ENCODE measurements at places on chromosomes 4 and X. TPM values are rescaled to one million over a fixed set of nuclear protein-coding genes. Genes with fewer than 3 reads are reported as not detected.

SYTL5 gene
- not detected for total RNA-seq

AMOT gene
- total RNA-seq: 2.7 TPM

ATXN3L gene
- not detected for total RNA-seq

CT47B1 gene
- not detected for total RNA-seq

PHKA1 gene
- 0.80 TPM for total RNA-seq

HTRA3 gene
- not detected for total RNA-seq

FABP2 gene
- 0.47 TPM for total RNA-seq

DNA sequence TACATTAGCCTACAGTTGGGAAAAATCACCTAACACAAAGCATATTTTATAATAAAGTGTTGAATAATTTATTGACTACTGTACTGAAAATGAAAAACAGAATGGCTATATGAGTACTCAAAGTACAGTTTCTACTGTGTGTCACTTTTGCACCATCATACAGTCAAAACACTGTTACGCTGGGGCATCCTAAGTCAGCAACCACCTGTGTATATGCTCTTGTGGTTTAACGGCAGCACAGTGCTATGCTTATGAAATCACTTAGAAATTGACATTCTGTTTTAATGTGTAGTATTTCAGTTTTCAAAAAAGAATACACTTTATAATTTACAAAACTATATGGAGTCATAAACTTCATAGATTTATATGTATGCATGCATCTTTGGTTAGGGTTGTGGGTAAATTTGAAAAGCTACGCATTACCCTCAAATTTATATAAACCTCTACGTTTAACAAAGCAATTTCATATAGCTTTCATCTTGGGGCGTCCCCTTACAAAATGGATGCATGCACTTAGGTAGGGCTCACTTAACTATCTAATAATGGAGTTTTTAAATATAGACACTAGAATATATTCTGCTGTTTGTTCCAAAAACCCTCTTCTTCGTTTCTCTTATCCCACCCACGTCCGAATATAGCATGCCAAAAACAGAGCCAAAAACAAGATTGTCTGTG, 690 bp upstream of the NEIL3 start:
- H3K27me3 ChIP-seq: no peaks in the 10 kb centered on the region
- H3K4me3 ChIP-seq: peak overlapping the region; percentile 89
- H3K36me3 ChIP-seq: no peaks in the 10 kb centered on the region
- H3K4me1 ChIP-seq: peaks cover 1% of the 10 kb centered on the region
- H3K27ac ChIP-seq: peak overlapping the region; percentile 86
- no peak for DNase-seq

GRCh38 chrX:14026121-14026520, 3.6 kb downstream of the GEMIN8 start:
- no peaks in the 10 kb centered on the region for H3K27me3 ChIP-seq
- H3K4me3 ChIP-seq: no peak overlapping the region
- no peaks in the 10 kb centered on the region for H3K36me3 ChIP-seq
- no peak for DNase-seq
- peaks cover 21% of the 10 kb centered on the region for H3K4me1 ChIP-seq
- no peak overlapping the region for H3K27ac ChIP-seq

- DNase-seq: no peak
- no peaks in the 10 kb centered on the region for H3K36me3 ChIP-seq
Measured at GRCh38 chr4:1567519-1567807, 116.7 kb downstream of the FAM53A start.

- H3K27me3 ChIP-seq: no peaks in the 10 kb centered on the region
- no peak for DNase-seq
- H3K27ac ChIP-seq: no peak overlapping the region
- peaks cover 22% of the 10 kb centered on the region for H3K36me3 ChIP-seq
- H3K4me3 ChIP-seq: no peak overlapping the region
Measured at GRCh38 chr4:8362483-8362882, 78.0 kb downstream of the ACOX3 start.

GRCh38 chr4:44438687-44439086, 9.9 kb downstream of the KCTD8 start:
- no peaks in the 10 kb centered on the region for H3K36me3 ChIP-seq
- peaks cover 3% of the 10 kb centered on the region for H3K27me3 ChIP-seq
- no peaks in the 10 kb centered on the region for H3K4me1 ChIP-seq
- H3K27ac ChIP-seq: no peak overlapping the region
- DNase-seq: no peak

GRCh38 chr4:111031596-111031995, 408.7 kb upstream of the PITX2 start:
- no peaks in the 10 kb centered on the region for H3K27me3 ChIP-seq
- no peak overlapping the region for H3K4me3 ChIP-seq
- DNase-seq: no peak
- no peaks in the 10 kb centered on the region for H3K36me3 ChIP-seq
- H3K4me1 ChIP-seq: no peaks in the 10 kb centered on the region

- peaks cover 3% of the 10 kb centered on the region for H3K36me3 ChIP-seq
- DNase-seq: no peak
Measured at GRCh38 chr4:184514121-184514988, 40.0 kb upstream of the IRF2 start.

GRCh38 chr4:168188754-168189153, 96.4 kb downstream of the ANXA10 start:
- no peak overlapping the region for H3K4me3 ChIP-seq
- H3K27me3 ChIP-seq: no peaks in the 10 kb centered on the region
- H3K27ac ChIP-seq: no peak overlapping the region
- peaks cover 4% of the 10 kb centered on the region for H3K36me3 ChIP-seq
- H3K4me1 ChIP-seq: no peaks in the 10 kb centered on the region

DNA sequence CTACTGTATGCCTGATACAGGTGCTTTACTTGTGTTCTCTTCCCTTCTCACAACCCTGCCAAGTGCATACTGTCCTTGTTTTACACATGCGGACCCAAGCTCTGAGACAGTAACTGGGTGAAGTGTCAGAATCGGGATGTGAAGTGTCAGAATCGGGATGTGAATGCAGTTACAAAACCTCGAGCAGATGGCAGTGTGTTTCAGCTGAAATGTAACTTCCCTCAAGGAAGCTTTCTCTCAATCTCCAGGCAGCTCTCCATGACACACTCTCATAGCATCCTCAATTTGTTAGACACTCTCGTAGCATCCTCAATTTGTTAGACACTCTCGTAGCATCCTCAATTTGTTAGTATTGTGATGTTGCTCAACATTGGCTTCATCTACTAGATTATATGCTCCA, 1.1 kb upstream of the HPSE start:
- no peak for DNase-seq
- no peaks in the 10 kb centered on the region for H3K27me3 ChIP-seq

GRCh38 chr4:153573221-153573620, 107.1 kb downstream of the TMEM131L start:
- no peaks in the 10 kb centered on the region for H3K27me3 ChIP-seq
- peak overlapping the region; percentile 38 for H3K27ac ChIP-seq
- H3K4me1 ChIP-seq: peaks cover 76% of the 10 kb centered on the region

- H3K4me1 ChIP-seq: no peaks in the 10 kb centered on the region
- H3K4me3 ChIP-seq: no peak overlapping the region
- H3K27ac ChIP-seq: no peak overlapping the region
- DNase-seq: no peak
Measured at GRCh38 chr4:55838356-55838755, 15.1 kb upstream of the EXOC1 start.

DNA sequence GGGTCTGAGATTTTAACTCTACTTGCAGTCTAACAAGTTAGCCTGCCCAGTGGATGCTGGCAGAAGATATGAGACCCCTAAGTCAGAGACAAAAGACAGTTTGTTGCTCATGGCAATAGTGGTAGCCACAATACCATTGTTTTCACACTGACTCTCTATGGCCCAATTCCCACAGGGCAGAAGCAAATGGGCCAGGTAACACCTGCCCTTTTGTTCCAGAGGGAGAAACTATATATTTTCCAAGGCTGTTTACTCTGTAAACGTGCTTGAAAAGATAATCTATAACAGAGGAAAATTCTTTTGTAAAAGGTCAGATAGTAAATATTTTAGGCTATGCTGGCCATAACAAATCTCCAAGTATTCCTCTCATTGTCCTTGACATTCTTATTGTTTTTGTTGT, 57.2 kb upstream of the NPNT start:
- DNase-seq: no peak
- H3K4me1 ChIP-seq: no peaks in the 10 kb centered on the region
- no peak overlapping the region for H3K27ac ChIP-seq
- no peak overlapping the region for H3K4me3 ChIP-seq
- H3K27me3 ChIP-seq: no peaks in the 10 kb centered on the region

DNA sequence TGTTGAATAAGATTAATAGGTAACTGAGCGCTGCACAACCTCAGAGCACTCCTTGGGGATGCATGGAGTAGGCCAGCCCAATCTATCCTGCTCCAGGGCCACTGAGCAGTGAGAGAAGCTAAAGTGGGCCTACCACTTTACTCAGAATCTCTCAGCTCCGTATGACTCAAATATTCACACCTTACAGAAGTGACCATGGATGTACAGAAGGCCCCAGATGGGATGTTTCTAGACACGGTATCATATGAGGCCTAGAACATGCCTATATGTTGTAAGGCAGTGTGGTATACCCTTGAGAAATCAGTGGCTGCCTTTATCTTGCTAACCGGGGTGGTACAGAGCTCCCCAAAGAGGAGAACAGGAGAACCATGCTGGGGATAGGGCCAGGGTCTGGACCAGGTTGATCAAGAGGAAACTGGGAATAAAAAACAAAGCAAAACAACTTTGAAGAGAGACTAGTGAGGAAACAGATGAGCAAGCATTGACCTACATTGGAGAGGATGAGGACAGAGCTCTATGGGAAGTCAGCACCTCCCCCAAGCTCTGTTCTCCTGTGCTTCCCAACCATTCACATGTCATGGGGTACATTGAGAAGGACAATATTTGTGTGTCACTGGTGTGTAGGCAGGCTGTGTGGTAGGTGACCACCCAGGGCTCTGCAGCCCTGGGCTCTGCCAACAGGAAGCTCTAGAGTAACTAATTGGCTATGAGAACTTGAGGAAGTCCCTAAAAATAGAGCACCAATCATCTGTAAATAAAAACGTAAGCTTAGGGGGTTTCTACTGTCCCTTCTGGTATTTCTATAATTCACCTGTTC, 31.4 kb downstream of the HOPX start:
- H3K4me1 ChIP-seq: peaks cover 58% of the 10 kb centered on the region
- no peak overlapping the region for H3K4me3 ChIP-seq
- no peak for DNase-seq
- H3K27ac ChIP-seq: no peak overlapping the region

DNA sequence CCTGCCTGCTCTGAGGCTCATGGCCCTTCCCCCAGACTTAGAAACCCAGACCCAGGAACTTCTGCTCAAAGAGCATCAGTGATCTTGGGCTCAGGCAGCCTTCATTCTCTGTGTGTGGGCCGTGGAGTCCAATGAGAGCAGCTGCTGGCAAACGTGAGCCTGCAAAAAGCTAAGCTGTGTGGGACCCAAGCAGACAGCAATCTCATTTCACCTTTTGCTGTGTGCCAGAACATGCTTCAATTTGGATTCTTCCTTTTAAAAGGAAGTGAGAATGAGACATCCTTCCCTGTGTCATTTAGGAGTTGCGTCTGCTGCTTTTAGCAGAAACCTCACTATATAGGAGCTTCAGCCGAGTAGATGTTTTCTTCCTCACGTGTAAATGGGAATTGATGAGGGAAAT, 238.5 kb downstream of the EVC2 start:
- DNase-seq: no peak
- no peaks in the 10 kb centered on the region for H3K4me1 ChIP-seq
- no peaks in the 10 kb centered on the region for H3K36me3 ChIP-seq
- no peaks in the 10 kb centered on the region for H3K27me3 ChIP-seq
- H3K27ac ChIP-seq: no peak overlapping the region
- no peak overlapping the region for H3K4me3 ChIP-seq

Measured in naive thymus-derived CD8-positive, alpha-beta T cell (primary cell).